ENCODE measurements at places on chromosomes 16 and 17.
A peak's percentile ranks its signal among the peaks of the same experiment; 100 is the strongest.

GRCh38 chr16:50627419-50627818, 53.7 kb downstream of the SNX20 start:
- no peak for DNase-seq

- no peak for DNase-seq
Observed at GRCh38 chr17:7972131-7972785, 30.2 kb upstream of the GUCY2D start.

GRCh38 chr17:13740686-13741085, 139.0 kb upstream of the HS3ST3A1 start:
- no peak for DNase-seq

GRCh38 chr17:21253646-21254441, 634 bp upstream of the NATD1 start:
- no peak for DNase-seq

- no peak for DNase-seq
Observed at GRCh38 chr17:76440751-76441362, 12.1 kb downstream of the UBE2O start.

DNA sequence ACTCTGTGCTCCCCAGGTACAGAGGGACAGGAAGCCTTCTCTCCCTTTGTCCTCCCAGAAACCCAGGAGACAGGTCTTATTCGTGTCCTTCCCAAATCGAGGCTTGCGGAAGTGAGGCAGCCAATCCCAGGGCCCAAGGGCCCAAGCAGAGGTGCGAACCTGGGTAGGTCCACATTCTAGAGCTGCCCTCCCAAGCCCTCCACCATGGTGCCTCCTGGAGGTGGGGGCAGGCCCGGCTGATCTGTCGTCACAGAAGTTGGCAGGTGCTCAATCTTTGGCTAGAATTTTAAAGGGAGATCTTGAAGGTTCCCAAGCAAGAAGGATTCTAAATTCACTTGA, 21.5 kb downstream of the MRC2 start:
- no peak for DNase-seq

DNA sequence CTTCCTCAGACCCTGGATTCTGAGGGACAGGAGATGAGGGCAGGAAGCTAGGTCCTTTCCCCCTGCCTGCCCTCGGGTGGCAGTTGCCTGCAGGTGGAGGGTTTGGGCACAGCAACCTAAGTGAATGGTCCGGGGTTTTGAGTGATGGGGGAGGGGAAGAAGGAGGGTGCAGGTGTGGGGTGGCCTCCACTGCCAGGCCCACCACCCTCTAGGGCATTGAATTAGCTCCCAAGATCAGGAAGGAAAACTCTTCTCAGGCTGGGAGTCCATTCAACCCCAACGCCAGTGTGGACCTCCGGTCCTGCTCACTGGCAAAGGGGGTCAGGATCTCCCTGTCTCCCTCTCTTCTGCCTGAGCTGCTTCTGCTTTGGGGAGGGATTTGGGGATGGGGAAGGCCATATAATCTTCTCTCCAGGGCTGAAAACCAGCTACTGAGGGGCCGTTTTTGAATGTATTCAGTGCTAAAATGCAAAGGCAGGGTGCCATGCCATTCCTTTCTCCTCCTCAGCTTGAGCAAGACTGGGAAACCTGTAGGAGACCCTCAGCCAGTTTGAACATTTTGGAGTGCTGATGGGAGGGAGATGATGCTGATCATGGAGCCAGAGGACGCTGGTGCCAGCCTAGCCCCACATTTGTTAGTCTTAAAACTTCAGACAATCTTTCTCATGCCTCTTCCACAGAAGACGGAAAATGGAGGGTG, 18.8 kb downstream of the GRB7 start:
- DNase-seq, result no peak

DNA sequence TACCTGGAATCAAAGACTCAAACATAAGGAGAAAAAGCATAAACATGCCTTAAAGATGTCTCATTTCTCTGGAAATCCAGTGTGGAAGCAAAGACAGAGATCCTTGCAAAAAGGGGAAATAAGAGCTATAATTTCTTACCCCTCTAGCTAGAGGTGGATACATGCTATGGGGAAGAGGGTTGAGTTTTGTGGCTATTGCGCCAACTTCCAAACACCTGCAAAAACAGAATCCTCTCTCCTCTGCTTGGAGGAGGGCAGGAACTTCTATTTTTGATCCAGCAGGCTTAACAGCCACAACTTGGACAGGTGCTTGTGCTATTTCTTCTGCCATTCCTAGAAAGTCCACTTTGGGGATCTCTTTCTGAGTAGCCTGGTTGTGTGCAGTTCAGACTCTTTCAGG, 21.5 kb upstream of the NUDT7 start:
- DNase-seq, result no peak

GRCh38 chr17:77160875-77161530, 20.2 kb downstream of the SEC14L1 start:
- no peak for DNase-seq

GRCh38 chr17:42116705-42117396, 4.3 kb downstream of the KAT2A start:
- DNase-seq, result peak; percentile 45

- no peak for DNase-seq
Observed at GRCh38 chr16:1534021-1535020, 855 bp downstream of the TMEM204 start.

GRCh38 chr17:15378243-15378642, 36.8 kb upstream of the TEKT3 start:
- DNase-seq, result no peak

DNA sequence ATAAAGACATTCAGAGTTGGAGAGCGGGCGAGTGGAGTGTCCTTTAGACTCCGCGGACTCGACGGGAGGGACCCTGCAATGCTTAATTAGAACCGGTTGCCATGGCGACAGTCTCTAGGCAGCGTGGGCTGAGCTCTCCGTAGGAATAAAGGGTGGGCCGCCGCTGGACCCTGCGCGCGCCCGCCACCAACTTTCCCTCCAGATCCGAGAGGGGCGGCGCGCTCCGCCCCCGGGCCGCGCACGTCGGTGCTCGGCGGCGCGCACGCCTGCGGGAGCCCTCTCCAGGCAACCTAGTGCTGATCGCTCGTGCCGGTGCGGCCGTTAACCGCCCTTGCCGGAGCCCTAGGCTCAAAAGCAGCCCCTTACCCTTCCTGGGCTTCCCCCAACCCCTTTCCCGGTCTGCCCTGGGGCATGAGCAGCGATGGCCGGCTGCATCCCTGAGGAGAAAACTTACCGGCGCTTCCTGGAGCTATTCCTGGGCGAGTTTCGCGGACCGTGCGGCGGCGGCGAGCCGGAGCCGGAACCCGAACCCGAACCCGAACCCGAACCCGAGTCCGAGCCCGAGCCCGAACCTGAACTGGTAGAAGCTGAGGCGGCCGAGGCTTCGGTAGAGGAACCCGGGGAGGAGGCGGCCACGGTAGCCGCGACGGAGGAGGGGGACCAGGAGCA, at the start of gene PPM1E:
Gene PPM1E (plus strand): TSS at position 278 of the 669 bp plus-strand sequence.
- no peak for DNase-seq

DNA sequence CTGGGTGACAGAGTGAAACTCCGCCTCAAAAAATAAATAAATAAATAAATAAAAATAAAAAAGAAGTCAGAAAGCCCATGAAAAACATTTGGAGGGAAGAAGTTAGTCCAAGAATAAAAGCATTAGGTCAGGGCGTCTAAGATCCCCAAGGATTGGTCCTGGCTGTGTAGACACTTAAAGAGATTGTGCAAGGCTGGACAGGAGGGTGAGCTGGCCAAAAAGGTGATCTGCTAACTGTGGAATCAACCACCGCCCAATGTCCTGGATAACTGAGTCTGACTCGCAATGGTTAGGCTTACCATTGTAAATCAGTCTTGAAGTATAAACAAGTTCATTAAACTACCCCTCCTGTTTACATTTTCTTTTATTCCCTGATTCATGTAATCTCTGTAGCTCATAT, 8.8 kb upstream of the ABCA8 start:
- DNase-seq, result no peak

- DNase-seq, result no peak
Observed at GRCh38 chr16:19809121-19809635, 75.5 kb downstream of the GPRC5B start.

Measured in HFF-Myc (cell line).